ENCODE measurements at places on chromosomes 7 and 10.

- DNase-seq = no peak
These were observed 172.7 kb downstream of the SH3PXD2A start for GRCh38 chr10:103682631-103683030.

DNA sequence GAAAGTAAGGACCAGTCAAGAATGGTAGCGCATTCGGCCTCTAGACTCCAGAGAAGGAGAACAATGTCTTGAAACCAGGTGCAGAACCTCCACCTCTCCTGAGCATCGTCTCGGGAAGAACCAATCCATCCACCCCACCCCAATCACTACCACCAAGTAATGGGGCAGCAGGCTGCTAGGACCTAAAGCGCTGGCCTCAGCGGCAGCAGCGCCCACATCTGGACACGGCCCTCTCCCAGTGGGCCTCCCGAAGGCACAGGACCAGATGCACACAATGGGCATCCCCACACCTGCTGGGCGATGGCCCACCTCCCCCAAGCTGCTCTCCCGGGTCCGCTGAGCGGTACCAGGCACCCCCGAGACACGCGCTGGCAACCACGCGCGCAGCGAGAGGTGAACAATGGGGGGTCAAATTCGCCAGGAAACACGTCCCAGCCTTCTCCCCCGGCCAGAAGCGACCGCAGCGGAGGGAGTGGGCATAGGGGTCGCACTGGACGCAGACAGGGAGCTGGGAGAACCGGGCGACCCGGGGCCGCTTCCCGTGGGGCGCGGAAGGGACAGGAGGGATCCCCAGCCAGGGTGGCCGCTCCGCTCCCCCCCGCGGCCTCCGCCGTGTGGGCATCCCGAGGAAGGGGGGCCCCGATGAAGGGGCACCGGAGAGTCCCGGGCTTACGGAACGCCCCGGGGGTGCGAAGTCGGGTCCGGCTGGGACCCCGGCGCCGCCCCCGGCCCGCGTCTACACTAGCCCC is 506 bp downstream of the CTTNBP2 start:
- DNase-seq = no peak

GRCh38 chr7:39946693-39947092 is 3.4 kb upstream of the CDK13 start:
- peak; percentile 25 for DNase-seq

GRCh38 chr7:11592699-11593098 is 239.3 kb downstream of the THSD7A start:
- no peak for DNase-seq

- DNase-seq = peak; percentile 20
These were observed at the start of gene NEUROG3 for GRCh38 chr10:69573056-69573806. TSS of gene NEUROG3 (minus strand) at chr10:69573422. CDS start at chr10:69573043, 379 bp downstream.

DNA sequence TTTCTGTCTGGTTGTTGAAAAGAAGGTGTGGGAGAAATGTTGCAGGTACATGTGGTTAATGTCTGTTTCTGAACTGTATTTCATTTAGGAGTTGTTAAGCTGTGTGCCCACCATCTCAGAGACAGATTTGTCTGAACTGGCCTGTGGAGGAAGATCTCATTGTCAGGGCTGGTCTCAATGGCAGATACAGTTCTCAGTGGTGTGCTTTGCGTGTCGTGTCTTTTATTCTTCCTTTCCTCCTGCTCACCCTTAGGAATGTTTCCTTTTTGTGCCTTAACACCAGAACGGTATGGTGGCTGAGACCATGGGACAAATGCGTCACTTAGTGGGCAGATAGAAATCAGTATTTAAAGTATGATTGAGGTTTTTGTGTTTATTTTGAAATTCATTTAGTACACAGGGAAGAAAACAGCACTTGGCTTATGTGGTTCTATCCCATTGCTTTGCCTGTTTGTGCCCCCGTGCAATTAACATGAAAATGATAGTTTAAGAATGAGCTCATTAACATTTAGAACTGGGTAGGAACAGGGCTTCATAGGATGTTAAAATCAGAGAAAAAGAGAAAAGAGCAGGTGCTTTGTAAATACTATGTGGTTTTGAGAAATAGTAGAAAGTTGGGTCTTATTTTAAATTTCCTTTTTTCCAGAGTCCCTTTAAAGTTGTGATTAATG is 112.6 kb downstream of the AUTS2 start:
- DNase-seq = no peak

DNA sequence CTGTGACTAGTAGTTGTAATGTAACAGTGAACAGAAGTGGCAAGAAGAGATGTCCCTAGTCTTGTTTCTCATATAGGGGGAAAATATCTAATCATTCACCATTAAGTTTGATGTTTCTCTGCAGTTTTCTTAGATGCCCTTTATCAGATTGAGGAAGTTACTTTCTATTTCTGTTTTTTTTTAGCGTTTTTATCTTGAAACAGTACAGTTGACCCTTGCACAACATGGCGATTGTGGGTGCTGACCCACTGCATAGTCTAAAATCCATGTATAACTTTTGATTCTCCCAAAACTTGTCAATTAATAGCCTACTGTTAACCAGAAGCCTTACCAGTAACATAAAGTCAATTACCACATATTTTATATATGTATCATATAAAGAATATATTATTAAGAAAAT is 192.0 kb downstream of the ADK start:
- no peak for DNase-seq

DNA sequence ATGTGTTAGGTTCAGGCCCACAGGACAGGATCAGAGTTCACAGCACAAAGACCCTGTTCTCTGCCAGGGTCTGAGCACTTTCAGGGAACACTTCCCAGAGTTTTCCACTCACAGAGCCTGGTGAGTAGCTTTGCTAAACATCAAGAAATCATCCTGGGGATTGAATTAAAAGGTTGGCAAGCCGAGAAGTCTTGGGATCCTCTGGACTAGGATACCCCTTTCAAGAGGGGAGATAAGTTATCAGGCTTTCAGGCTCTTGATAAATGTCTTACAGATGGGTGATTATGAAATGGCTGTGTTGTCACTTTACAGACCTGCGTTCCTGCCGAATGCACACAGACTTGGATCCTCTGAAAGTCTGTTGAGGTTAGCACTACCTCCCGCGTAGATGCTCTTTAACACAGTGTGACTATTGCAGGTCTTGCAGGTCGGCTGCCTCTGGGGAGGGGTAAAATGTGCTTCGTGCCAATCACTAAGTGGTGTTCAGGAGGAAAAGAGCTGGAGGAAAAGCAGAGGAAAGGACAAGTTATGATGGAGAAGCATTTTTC is 473.5 kb upstream of the AKR1E2 start:
- no peak for DNase-seq

DNA sequence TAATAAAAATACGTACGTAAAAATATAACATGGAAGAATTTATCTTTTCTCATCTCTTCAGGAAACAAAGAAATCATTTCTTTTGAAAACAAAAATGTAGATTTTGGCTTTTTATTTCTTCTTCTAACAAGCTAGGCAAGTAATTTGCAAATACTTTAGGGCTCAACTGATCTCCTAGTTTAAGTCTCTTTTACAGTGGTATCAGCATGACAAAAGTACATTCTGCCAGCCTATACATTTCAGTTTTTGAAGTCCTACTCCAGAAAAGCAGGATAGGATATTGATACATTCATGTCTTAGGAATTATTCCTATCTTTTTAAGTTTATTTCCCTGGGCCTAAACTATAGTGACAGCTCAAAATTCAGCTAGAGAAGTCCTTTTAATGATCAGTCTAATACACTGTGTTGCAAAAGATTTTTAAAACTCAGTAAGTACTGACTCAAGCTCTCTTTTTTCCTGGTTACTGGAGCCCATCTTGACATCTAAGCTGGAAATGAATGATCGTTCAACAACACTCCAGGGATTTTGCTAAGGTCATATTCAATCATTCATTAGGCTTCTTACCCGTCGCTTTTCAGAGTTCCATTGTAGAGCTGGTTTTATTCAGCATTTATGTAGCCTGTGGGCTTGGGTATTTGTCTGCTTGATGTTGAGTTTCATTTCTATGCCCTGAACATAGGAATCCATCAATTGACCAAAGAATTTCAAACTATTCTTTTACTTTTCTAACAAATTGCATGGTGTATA is 12.2 kb upstream of the FAM53B start:
- DNase-seq = no peak

DNA sequence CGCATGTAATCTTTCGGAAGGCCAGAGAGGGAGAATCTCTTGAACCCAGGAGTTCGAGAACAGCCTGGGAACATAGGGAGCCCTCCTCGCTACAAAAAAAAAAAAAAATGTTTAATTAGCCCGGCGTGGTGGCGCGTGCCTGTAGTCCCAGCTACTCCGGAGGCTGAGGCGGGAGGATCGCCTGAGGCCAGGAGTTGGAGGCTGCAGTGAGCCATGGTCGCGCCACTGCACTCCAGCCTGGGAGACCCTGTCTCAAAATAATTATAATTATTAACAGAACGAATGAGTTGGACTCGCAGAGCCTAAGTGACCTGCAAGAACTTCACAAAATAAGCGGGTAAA is 794 bp downstream of the PCGF6 start:
- DNase-seq = peak; percentile 19

DNA sequence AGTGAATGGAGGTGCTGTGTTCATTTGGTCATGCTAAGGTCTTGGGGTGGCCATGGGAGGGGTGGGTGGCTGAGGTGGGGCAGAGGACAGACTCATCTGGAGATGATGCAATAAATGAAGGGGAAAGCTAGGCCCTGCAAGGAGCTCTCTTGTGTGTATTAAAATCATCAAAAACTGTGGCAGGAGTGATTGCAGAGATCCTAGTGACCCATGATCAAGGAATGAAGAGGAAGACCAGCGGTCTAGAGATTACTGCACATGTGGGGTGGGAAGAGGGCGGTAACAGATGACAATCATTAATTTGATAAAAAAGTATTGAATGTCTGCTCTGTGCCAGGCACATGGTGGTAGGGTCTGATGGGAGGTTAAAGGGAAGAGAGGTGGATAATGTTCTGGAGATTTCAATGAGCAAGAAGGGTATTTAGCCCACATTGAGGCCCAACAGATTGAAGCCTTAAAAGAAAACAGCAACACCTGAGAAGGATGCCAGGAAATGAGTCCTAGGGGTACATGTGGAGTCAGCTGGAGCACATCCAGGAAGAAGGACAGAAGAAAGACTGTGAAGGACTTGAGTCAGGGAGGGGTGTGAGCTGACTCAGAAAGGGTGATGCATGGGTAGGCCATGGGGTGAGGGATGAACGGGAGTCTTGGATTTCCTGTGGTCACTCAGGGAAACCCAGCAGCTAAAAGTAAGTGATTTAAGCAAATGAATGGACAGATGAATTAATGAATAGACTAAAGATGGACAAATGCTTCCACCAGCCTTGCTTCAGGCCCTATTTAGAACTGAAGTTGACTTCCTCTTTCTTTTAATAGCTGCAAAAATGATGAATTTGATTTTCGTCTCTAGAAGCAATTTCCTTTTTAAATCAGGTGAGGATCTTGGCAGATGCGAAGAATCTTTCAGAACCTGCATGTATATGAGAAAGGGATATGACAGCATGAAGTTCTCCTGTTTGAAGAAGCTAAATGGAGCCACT is 83.1 kb upstream of the IGFBP3 start:
- DNase-seq = no peak

GRCh38 chr7:159370-160270 is 32.8 kb upstream of the FAM20C start:
- DNase-seq = no peak

Measured in Kasumi-1 (cell line).